ENCODE measurements at places on chromosomes 7 and 10.

DNA sequence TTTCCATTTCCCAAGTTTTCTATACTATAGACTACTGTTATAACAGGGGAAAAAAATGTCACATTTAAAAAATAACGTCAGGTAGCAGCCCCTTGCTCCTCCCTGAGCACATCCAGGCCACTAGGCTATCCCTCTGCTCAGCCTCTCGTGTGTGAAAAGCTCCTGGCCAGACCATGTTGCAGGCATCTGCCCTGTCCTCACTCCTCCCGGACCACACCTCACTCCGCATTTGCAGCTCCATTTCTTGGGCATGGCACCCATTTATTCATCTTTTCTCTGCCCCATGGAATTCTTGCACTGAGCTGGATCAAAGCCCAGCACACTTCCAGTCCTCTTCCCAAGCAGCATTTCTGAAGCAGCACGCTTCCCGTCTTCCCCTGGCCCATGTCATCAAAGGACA is 1.4 kb upstream of the GDF2 start:
- DNase-seq = no peak

GRCh38 chr10:71636588-71636987 is 83.0 kb downstream of the C10orf105 start:
- DNase-seq = no peak

- no peak for DNase-seq
Observed at GRCh38 chr7:10934292-10934691, 39.4 kb upstream of the PHF14 start.

GRCh38 chr7:118148930-118149329 is 35.0 kb upstream of the LSM8 start:
- no peak for DNase-seq

- no peak for DNase-seq
Observed at GRCh38 chr10:113187063-113187777, 237.2 kb downstream of the TCF7L2 start.

GRCh38 chr7:122543891-122544290 is 155.0 kb downstream of the RNF133 start:
- no peak for DNase-seq

- no peak for DNase-seq
Observed at GRCh38 chr7:111873963-111874690, 311.8 kb upstream of the IMMP2L start.
